ENCODE measurements at places on chromosomes 16 and 17. TPM values are rescaled to one million over a fixed set of nuclear protein-coding genes. Genes with fewer than 3 reads are reported as not detected.

DNA sequence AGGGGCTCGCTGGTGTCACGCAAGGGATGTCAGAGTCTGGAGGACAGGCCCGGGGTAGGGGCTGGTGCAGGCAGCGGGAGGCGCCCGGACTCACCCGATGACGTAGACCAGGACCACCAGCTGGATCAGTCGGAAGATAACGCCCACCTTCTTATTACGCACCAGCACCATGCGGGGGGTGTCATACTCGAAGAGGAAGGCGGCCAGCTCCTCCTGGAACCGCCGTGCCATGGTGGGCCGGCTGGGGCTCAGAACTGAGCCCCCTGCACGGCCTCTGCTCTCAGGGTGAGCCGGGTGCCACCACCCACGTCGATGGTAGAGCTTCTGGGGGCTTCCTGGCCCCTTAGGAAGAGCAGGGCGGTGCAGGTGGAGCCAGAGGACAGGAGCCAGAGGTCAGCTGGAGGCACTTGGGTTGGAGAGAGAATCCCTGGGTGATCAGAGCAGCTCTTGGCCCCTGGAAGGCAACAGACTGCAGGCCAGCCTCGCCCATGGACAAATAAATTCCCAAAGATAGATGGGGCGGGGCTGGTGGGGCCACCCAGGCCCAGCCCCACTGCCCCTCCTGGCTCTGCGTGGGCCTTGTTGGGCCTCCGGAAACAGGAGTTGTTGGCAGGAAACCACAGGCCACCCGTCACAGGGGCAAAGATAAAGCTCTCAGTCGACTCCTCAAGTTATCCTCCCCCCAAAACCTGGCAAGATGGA is at the start of gene P2RX1:
Gene P2RX1 (minus strand): TSS at position 471 of the 702 bp plus-strand sequence. CDS start 240 bp downstream, at position 231.
- DNase-seq, result no peak

- DNase-seq, result no peak
Observed at GRCh38 chr16:56199164-56199563, 7.9 kb downstream of the GNAO1 start.

DNA sequence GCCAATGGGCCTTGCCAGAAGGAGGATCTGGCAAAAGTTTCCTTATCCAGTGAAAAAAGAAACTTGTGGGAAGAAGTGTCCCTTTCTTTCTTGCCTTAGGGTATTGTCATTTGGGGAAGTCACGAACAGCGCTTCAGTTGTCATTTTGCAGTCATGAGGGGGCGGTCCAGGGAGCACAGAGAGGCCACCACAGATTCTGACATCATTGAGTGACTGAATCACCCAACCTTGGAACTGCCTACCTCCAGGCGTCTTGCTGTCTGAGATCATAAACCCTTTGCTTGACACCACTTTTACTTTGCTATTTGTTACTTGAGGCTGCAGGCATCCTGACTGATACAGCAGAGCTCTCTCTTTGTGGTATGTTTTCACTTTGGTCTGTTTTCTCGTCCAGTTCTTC is 3.1 kb upstream of the WSCD1 start:
- DNase-seq, result no peak

DNA sequence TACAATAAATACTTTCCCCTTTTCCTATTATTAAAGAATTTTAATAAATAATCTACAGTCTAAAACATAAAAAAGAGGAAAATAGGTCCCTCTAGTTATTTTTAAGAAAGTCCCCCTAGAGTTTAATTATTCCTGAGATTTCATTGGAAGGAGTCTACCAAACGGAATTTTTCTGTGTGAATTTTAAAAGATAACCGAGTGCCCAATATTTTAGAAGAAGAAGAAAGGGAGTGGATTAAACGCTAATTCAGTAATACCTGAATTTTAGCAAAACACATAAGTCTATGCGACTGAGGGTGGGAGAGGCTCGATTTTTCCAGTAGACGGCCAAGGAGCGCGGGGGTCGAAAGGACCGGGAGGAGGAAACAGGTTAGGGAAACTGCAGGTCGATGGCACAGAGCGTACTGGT is 2.2 kb downstream of the HOXB2 start:
- DNase-seq, result no peak

DNA sequence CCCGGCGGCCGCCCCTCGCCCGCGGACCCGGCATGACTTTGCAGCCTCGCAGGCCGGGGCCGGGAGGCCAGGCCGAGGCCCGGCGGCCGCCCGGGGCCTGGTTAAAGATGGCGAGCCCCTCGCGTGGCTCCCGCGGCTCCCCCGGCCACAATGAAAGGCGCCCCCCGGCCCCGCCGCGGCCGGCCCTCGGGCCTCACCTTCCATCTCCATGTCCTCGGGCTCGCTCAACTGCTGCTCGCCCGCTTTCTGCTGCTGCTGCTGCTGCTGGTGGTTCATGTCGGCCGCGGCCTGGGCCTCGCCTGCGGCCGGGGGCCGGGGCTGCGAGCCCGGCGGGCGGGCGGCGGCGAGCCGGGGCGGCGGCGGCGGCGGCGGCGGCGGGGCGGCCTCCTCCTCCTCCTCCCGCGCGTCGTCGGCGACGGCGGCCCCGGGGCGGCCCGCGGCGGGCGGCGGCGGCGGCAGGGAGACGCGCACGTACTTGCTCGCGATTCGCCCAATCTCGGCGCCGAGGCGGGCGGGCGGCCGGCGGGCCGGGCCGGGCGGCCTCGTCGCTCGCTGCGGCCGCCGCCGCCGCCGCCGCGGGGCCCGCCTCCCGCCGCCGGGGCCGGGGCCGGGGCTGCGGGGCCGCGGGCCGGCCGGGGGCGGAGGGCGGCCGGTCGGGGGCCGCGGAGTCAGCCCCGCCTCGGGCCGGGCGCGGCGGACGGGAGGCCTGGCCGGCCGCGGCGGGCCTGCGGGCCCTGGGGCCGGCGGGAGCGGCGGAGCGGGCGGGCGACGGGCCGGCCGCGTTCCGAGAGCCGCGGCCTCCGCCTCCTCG is 491 bp downstream of the USP7 start:
- DNase-seq, result no peak

The TMEM92 gene
- total RNA-seq, result not detected
